Fibroblast of skin of right biceps (primary cell): ENCODE measurements at places on chromosomes 2 and 18.

- DNase-seq = no peak
Measured at GRCh38 chr2:219983836-219984235, 356.4 kb downstream of the SLC4A3 start.

DNA sequence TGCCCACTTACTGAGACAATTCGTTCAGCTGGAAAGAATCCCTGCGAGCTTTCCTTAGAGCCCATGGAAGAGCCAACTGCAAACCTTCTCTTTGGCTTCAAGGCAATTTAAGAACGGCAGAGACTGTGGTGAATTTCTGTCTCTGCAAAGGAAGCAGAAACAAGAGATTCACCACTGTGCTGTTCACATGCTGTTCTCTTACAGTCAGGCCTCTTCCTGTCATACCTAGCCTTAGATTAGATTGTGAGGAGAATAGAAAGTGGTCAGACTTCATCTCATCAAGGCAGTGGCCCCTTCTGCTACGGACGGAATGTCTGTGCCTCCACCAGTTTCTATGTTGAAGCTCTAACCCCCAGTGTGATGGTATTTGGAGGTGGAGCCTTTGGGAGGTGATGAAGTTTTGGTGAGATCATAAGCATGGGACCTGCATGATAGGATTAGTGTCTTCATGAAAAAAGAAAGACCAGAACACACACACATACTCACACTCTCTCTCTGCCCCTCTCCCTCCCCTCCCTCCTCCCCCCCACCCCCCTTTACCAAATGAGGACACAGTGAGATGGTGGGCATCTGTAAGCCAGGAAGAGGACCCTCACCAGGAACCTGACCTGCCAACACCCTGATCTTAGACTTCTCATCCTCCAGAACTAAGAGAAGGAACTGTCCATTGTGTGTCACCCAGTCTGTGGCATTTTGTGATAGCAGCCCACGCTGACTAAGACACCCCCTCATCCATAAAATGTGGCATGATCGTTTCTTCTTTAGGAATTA lies 45.6 kb upstream of the NRP2 start:
- DNase-seq = no peak

GRCh38 chr18:44592639-44593038 lies 88.0 kb upstream of the SETBP1 start:
- DNase-seq = peak; percentile 66

DNA sequence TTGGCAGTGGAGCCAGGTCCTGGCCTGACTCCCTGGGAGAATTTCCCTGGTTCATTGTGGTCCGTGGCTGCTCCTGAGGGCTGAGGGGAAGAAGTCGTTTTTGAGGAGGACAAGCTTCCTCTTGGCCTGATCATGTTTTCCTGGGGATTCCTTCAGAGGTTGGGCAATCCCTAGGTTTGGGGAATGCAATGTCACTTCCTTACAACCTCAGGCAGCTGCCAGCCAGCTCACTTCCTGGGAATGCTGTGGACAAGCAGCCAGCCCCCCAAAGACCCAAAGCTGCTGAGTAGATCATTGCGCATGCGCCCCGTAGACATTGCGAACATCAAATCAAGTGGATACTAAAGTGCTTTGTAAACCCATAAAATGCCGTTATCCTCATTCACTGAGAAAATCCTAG lies 7.7 kb upstream of the DNMT3A start:
- peak; percentile 80 for DNase-seq

GRCh38 chr2:172496160-172496608 lies 59.7 kb upstream of the PDK1 start:
- DNase-seq = no peak

GRCh38 chr18:8351161-8351560 lies 258.1 kb upstream of the RAB12 start:
- DNase-seq = no peak
